T-helper 1 cell (primary cell): ENCODE measurements at places on chromosomes 2 and 18.

GRCh38 chr18:9823805-9824473, 61.8 kb upstream of the TXNDC2 start:
- no peak for DNase-seq

GRCh38 chr18:41875094-41875780, 79.8 kb upstream of the PIK3C3 start:
- no peak for DNase-seq

DNA sequence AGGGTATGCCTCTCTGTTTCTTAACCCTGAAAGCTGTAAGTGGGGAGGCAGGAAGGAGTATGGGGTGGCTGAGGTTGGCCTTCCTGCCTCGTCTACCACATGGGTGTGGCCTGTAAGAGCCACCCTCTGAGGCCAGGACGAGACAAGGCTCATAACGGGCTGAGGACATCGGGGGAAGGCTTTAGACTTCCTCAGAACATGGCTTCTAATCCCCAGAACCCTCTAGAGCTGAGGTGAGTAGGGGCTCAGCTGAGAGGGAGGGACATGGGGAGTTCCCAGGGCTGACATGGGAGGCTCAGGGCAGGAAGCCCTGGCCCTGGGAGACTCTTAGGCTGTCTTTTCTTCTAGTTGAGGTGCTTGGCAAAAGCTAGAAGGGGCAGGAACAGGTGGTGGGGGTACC, 36.7 kb downstream of the EMX1 start:
- DNase-seq, result no peak

DNA sequence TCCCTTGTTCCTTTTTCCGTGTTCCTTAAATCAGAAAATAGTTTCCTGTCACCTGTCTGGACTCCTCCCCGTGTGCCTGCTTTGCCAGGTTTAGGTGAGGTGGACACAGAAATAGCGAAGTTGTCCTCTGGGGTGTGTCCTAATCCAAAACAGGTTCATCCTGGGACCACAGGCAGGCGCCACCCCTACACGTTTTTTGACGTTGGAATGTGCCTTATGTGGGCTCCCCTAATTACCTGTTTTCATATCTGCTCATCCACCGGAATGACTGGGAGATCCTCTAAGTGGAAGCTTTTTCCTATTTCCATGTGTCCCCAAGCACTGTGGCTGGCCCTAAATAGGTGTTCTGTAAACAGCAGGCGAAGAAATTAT, 49.0 kb upstream of the PAIP2B start:
- DNase-seq, result no peak

GRCh38 chr18:5538544-5538943, 5.3 kb downstream of the EPB41L3 start:
- no peak for DNase-seq

DNA sequence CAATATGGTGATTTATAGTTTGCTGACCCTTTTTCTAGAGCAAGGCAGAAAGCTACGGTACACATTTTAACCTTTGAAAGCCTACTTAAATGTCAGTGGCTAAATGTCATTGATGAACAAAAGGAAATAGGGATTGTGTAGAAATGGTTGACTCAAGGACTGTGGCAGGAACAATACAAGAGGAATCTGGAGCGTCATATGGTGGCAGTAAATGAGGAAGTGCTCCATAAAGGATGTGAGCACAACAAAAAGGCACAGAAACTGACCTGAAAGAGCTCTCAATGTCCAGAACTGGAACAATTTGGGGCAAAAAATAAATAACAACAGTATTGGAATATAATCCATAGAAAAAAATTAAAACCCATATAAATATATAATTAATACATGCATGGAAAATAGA, 443.9 kb upstream of the VRK2 start:
- no peak for DNase-seq

DNA sequence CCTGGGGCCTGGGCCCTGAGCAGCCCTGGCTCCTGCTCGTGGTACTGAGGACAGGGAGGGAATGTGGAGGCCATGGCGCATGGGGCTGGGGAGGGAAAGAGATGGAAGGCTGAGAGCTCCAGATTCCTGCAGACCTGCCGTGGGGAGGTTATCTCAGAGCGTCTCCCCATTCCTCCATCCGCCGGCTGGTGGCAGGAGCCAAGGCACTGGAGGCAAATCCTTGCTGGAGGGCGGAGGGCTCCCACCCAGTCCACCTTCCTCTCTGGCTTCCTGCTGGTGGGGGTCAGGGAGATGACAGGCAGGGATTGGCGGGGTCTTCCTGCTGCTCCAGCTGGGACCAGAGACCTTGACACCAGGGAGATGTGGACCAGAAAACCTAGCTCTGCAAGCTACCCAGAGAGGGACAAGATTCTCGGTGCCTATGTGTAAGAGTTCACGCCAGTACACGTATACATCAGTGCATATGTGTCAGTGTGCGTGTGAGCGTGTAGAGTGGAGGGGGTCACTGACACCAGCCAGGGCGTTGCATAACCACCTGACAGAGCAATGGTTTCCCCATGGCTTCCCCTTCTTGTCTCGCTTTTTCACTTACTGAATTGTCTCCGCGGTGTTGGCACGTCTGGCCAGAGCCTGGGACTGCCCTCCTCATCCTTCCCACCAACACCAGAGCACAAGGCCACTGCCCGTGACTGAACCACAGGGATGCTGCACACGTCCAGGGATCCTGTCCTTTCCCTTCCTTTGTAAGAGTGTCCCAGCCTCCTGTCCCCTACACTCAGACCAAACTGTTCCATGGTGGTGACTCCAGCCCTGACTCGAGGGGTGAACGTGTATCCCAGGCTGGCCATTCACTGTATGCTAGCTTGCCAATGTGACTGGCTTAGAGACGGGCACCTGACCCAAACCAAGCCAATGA, 15.8 kb upstream of the SEMA4C start:
- no peak for DNase-seq

DNA sequence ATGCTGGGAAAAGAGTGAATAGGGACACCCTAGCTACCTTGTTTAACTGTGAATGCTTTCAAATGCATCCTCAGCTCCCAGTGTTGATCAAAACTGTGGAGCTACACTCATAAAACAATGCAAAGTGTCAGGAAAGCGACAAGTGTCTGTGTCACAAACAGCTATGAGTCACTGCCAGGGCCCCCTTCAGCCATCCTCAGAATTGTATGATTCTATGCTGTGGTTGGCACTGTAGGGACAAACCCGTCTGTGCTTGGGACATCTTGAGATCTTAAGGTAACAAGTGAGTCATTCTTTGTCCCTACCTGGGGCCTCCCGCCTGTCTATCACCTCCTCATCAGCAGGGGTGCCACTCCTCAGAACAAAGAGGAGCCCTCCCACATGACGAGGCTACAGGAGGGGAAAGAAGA, 42.4 kb downstream of the KLF7 start:
- no peak for DNase-seq

- DNase-seq, result no peak
Observed at GRCh38 chr2:238091436-238092060, 8.6 kb upstream of the ESPNL start.

DNA sequence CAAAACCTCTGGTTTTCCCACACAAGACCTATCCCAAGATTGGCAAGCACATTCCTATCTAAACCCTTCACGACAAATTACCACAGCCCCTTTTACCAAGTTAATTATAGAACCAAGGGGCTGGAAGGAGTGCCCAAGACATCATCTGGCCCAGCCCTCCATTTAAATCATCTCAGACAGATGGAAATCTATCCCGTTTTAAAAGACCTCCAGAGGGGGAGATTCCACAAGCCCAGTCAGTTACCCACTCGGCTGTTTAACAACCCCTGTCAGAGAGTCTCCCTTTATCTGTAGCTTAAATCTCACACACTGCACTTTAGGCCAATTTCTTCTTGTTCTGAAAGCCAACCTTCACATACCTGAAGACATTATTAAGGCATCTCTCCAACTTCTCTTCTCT, 179.1 kb upstream of the MEIS1 start:
- no peak for DNase-seq

- DNase-seq, result no peak
Observed at GRCh38 chr18:54268751-54269150, 566 bp upstream of the POLI start.

- DNase-seq, result no peak
Observed at GRCh38 chr2:9991221-9991620, 39.7 kb downstream of the GRHL1 start.

DNA sequence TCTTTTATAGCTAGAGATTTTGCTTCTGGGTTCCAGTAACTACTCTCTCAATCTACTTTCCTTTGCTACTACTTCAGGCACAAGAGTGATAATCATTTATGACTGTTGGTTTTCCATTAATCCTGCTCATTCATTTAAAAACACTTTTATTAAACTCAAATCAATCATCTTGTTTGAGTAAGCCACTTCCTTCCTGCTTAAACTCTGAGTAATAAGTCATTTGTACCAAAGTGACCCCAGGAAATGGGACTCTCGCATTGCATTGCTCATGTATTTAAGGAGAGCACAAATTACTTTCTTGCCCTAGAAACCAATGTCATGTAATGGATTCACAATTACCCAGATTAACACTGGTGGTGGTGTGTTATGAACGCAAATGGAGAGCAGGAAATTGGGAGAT, 270.7 kb upstream of the HNMT start:
- DNase-seq, result no peak

DNA sequence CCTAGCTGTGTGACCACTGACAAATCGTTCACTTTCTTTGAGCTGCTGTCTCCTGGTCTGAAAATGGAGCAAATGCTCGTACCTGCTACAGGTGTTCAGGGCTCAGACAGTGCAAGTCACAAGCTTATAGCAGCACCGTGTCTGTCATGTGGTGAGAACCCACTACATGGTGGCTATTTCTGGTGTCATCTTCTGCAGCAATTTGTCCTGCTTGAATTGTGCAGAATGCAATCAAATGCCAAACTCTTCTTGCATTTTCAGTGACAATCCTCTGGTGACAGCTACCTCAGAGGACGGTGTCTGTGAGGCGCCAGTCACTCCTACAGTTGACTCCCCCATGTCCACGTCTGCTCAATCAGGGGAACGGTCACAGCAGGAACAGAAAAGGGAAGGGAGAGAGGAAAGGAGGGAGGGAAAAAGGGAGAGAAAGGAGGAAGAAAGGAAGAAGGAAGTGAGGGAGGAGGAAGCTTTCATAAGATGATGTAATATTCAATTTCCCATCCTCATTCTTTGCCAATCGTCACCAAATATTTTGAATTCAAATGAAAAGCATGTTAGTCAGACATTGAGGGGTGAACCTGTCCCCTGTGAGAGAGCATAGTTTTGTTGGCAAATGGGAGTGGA, 122.2 kb downstream of the BCL2 start:
- DNase-seq, result no peak

- no peak for DNase-seq
Observed at GRCh38 chr2:207802650-207803049, 32.9 kb upstream of the FZD5 start.

GRCh38 chr2:217288472-217289063, 428.7 kb upstream of the TNP1 start:
- DNase-seq, result no peak

DNA sequence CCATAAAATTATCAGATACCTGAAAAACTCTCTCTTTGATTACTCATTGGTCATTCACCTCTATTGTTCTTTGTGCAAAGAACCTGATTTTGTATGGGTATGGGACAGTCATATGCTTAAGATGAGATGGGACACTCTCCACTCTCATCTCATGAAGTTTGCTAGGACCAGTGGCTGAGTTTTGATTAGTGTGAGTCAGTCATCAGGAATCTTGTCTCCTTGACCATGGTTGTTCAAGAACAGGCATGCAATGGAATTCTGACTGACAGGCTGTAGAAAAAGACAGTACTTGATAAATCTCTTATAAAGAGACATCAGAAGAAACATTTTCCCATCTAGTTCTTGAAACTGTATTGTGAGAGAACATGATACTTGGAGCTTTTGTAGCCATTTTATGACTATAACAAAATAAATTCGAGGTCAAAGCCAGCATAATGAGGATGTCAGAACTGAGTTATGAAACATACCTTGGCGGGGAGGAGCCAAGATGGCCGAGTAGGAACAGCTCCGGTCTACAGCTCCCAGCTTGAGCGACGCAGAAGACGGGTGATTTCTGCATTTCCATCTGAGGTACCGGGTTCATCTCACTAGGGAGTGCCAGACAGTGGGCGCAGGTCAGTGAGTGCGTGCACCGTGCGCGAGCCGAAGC, 367.0 kb downstream of the NR4A2 start:
- no peak for DNase-seq

- no peak for DNase-seq
Observed at GRCh38 chr2:94870440-94871225, 597 bp upstream of the TEKT4 start.

DNA sequence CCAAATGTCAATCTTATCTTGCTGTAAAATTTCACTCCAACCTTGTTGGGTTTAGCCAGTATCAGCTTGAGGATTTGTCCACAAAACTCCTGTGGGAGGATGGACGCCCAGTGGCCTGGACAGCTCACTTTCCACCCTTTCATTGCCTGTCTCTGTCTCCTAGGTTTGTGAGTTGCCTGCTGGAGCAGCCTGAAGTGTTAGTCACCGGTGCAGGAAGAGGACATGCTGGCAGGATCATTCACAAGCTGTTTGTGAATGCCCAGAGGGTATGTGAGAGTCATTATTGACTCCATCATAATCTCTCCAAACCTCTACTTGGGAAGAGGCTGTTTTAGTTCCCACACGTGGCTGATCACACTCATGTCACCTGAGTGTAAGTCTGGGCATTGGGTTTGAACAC, 112.3 kb downstream of the RAB3GAP1 start:
- no peak for DNase-seq

GRCh38 chr2:137435162-137435561, 529.1 kb upstream of the HNMT start:
- no peak for DNase-seq

GRCh38 chr18:48798334-48799245, 152.2 kb downstream of the SMAD7 start:
- DNase-seq, result no peak

DNA sequence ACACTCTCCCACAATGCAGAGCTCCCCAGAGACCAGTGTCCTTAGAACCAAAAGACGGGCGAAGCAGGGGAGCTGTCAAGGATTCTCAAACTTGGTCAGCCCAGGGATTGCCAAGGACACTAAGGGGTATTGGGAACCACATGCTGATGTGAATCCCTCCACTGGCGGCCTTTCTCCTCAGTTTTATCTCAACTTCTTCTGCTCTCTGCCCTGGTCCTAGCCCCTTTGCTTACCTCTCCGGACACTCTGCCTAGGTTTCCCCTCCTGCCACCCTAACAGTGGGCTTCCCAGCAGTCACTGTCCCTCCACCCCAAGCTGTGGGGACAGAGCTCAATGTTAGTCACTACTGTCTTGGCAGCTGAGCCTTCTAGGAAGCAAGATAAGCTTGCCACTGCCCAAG, 61.1 kb downstream of the POLR1A start:
- no peak for DNase-seq

DNA sequence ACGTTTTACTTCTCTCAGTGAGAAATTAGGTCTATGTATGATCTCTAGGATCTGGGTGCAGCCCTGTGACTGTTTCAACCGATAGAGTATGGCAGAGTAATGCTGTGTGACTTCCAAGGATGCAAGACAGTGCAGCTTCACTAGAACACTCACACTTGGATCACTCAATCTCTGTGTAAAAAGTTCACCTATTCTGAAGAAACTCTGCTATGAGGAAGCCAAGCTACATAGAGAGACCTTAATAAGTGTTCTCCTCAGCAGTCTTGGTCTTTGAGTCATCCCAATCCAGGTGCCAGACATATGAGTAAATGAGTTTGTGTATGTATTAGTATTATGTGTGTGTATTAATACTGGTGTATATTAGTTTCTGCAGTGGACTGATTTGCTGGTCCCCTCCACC, 335.0 kb downstream of the NR4A2 start:
- DNase-seq, result no peak
